ENCODE measurements at places on chromosomes 6 and 20.

DNA sequence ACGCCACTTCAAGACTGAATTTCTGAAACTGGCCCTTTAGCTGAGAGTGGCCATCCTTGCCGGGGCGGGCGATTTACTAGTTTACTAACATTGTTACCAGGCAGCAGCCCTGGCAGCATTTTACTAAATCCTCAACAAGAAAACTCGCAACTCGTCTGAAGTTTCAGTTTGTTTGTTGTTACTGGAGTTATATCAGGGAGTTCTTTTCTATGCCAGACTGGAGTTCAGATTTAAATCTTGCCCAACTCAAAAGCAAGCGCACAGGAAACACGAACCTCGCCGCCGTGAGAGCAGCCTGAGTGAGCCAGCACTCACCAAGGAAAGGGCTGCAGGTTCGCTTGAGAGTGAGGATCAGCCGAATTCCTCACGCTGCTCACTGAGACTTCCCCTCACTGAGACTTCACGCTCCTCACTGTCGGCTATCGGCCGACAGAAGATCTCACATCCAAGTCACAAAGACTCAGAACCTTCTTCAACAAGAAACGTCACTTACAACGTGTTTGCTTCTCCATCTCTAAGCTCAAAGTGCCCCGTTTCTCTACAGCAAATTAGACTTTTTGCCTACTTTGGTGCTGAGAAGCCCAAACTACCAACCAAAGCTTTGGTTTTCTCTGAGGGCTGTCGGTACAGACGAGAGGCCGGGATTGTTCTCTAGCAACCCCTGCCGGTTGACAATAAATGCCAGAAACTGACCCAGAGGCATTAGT, 78.9 kb downstream of the OLIG3 start:
- DNase-seq = no peak

GRCh38 chr20:57429580-57430200, 38.5 kb downstream of the RBM38 start:
- no peak for DNase-seq

DNA sequence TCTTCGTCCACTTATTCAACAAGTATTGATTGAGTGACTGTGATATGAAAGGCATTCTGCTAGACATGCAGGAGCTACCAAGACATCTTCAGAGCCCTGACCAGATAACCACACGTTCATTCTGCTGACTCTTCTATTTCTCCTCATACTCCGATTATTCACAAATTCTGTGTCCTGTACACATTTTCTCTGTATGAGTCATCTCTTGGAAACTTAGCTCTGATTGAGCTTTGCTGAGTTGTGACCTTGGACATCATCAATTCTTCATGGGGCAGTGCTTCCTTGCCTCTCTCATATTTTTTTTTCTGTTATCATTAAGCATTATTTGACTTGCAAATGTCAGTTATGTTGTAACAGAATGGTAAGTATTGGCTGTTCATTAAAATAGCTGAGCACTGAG, 351.6 kb upstream of the CNR1 start:
- no peak for DNase-seq

DNA sequence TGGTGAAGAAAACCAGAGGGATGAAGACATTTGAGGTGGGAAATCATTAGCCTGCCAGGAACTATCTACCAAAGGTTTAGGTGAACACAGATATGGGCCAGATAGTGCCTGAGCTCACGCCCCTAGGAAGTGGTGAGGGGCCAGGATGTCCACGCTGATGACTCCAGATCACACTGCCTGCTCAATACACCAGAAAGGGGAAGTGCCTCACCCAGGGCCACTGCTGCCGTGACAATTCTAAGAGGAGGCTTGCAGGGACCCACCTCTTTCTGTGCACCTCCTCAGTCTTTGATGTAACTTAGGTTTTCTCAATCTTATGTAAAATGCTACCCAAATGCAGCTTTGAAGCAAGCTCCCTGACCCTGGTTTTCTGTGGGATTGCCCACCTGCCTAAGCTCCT, 5.4 kb upstream of the RAB44 start:
- DNase-seq = no peak

DNA sequence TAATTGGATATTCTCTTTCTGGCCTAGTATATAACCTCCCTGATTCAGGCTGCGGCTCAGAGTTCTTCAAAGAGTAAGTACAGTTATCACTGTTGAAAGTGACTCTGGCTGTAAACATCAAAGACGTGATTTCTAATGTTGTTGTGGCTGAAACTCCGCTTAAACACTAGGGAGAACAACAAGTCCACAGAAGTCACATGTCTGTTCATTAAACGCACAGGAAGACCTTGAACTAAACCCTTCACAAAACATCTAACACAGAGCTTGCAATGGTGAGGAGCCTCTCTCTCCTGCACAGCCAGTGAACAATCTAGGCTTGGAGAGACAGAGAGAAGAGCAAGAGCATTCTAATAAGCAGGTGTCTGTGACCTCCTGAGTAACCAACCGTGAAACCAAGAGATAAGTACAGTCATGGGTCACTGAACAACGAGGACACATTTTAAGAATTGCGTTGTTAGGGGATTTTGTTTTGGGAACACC, 249.3 kb downstream of the PRKN start:
- no peak for DNase-seq

GRCh38 chr20:9377007-9377406, 137.4 kb upstream of the LAMP5 start:
- DNase-seq = no peak

All from NCI-H2107 (cell line).